A549 treated with dexamethasone at 1 μM for 4 hours (cell line): ENCODE measurements at places on chromosomes 3 and 15. TPM values are rescaled to one million over a fixed set of nuclear protein-coding genes. Genes with fewer than 3 reads are reported as not detected.

C2CD4A gene
- 0.11 to 0.14 TPM (median 0.12 TPM) in 5 replicates for total RNA-seq

GRM7 gene
- total RNA-seq = not detected in 5 replicates

P2RY1 gene
- 0.37 to 0.54 TPM (median 0.45 TPM) in 5 replicates for total RNA-seq

SYNPR gene
- total RNA-seq = not detected in 5 replicates

TRIM42 gene
- not detected in 5 replicates for total RNA-seq

NLGN1 gene
- total RNA-seq = not detected in 5 replicates

DUOXA1 gene
- total RNA-seq = 0.03 to 0.27 TPM (median 0.08 TPM) in 5 replicates

FBXW12 gene
- total RNA-seq = not detected in 5 replicates

KIF7 gene
- total RNA-seq = 2.8 to 5.2 TPM (median 4.0 TPM) in 5 replicates

ASTE1 gene
- total RNA-seq = 5.4 to 6.1 TPM (median 5.7 TPM) in 5 replicates
